ENCODE measurements at places on chromosomes 12 and 14.

- peak; percentile 68 for DNase-seq
These were observed 5.9 kb downstream of the PSEN1 start for GRCh38 chr14:73142216-73142615.

DNA sequence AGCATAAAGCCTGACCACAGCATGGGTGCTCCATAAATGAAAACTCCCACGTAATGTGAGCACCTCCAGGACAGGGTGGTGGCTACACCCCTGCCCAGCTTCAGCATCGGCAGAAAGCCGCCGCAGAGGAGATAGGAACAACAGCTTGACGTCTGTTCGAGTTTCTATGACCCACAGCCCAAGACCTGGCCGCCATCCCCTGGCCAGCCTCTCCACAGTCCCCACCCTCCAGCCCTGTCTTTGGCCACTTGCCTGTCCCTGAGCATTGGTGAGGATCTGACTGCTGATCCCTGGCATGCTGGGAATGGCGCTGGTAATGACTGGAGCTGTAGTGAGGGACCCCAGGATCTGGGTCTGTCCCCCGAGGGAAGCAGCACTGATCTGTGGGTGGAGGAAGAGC is 21.3 kb downstream of the POU6F1 start:
- no peak for DNase-seq

DNA sequence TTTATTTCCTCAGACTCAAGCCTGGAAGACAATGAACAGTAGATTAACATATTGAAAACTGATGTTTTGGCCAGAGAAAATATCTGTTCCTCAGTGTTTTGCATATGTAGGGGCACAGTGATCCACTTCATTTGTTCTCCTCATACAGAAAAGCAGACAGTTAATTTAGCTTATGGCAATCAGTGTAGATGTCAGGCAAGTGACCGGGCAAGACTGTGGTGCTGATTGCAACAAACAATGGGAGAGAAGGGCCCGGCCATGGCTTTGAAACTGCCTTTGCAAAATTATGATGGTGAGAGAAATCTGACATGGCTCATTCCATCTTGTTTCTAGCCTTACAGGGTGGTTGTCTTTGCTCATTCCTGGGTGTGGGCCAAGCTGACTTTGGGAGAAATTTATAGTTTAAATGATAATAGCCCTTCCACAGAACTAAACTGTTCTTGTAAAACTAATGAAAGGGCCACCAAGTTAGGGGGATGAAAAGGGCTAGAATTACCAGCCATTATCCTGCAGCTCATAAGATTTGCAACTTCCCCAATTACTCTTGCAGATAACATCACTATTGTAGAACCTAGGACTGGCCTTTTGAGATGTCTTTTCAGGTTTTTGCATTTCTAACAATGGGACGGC is 220.3 kb downstream of the KTN1 start:
- DNase-seq = no peak

DNA sequence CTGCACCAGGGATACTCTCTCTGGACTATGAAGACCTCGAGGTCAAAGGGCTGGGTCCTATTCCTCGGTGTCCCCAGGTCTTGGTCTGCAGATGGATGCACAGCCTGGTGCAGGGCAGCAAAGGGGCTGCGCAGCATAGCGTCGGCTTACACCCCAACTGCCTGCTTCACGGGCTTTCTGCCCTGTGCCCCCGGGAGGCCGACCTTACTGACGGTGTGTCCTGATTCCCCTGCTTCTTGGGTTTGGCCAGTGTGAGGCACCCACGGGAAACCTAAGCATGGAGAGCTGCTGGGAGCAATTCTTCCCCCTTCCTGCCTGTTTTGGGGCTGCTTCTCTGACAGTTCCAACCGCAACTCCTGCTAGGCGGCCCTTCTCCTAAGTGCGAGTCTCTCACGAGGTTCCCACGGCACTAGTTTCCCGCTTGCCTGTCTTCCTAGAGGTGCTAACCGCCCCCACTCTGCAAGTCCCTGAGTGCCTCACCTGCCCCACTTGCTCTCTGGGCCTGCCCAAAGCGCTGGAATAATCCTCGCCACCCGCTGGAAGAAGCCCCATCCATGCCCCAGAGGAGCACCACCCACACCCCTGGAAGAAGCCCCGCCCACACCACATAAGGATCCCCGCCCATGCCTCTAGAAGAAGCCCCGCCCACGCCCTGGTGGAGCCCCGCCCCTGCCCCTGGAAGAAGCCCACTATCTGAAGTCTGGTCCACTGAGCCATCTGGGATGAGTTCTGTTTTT is 54.0 kb downstream of the PRIMA1 start:
- DNase-seq = peak; percentile 71

GRCh38 chr12:78951803-78952551 is 87.4 kb downstream of the SYT1 start:
- DNase-seq = no peak

DNA sequence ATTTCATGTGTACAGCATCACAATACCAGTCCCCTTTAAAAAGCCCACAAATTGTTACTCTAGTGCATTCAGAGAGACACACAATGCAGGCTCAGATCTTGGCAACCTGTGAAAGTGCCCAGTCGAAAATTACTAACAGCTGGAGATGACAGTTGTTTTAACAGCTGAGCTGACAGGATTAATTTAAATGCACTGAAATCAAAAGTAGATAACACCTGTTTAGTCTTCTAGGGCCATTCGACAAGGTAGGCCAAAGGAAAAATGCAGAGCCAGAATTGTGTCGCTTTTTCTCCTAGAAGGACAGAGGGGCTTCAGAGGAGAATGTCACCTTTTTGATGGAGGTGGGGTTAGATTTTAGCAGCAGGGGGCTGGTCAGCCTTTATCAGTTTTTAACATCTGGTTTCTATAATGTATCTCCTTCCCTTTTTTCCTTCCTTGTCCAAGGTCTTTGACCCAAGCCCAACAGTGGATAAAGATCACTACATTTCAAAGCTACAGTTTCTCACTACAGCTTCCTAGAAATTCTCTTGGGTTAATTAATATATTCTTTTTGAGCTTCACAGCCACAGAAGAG is 139.1 kb downstream of the SOX5 start:
- no peak for DNase-seq

DNA sequence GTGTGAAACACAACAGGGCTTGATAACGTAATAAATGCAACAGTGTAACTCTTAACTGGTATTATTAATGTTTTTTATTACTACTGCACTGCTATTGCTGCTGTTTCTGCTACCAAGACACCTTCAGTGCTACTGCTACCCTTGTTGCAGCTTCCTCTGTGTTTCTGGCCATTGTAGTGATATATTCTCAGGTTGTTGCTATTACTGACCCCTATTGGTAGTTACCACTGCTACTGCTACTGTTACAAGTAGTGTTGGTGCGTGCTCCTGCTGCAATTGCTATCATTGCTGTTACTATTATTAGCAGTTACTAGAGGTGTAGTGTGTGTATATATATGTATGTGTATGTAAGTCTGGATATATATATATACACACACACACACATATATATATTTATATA is 87.2 kb upstream of the PTPRB start:
- no peak for DNase-seq

- no peak for DNase-seq
These were observed 96.6 kb downstream of the WNK1 start for GRCh38 chr12:848882-849527.

- no peak for DNase-seq
These were observed at the start of gene NRIP2 for GRCh38 chr12:2834581-2835491. Gene NRIP2 (minus strand): TSS chr12:2835035. CDS start chr12:2834983, 52 bp downstream.

GRCh38 chr12:56362130-56363059 is at the start of gene APOF:
Gene APOF (minus strand): TSS chr12:56362857. CDS start chr12:56362745, 112 bp downstream.
- no peak for DNase-seq

DNA sequence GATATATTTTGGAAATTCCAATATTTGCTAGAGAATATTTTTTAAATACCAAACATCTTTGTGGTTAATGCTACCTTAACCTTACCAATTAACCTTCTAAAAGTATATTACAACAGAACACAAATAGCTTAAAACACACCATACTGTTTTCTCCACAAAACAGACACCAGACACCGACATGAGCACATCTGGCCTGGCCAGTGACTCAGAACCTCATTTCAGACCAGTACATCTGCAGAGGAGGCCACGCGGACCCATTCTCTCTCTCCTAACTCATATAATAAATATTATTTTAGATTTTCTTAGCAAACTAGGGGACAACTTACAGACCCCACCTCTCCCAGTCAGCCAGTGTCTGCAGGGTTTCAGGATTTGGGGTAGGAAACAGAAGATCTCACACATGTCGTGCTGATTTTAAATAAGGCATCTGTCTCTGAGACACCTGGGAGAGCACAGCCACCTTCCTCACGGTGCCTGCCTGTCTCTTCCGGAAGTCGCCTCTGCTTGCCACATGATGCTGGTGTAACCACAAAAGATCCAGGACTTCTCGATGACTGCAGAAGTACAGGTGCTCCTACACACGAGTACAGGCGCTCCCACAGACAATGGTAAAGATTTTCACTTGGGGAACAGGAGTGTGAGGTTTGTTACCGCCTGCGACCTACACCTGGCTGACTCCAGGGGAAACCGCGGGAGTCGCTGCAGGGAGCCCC is 9.7 kb upstream of the ANKLE2 start:
- DNase-seq = peak; percentile 88

GRCh38 chr12:6254491-6254890 is 54.3 kb downstream of the CD9 start:
- no peak for DNase-seq

DNA sequence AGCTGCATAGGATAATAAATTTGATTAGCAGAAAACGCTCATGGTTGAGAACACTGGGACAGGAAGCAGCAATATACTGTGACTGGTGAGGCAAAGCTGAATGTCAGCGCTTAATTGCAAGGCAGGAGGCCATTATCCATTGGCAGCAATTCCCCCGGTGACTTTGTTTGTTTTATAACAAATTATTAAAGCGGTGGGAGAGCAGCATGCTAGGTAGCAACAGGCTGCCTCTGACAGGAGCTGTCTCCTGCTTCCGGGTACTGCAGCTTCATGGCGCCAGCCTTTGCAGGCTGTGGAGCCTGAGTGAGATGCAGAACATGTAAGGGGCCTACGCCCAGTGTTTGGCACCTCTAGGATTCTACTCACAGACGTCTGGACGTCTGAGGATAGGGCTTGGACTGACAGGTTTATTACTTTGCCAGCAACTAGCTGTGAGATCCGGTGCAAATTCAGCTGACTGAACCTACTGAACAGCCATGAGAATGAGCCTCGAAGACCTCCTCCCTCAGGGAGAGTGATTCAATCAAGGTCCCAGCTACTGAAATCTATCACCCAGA is 82.1 kb upstream of the SSTR1 start:
- no peak for DNase-seq

GRCh38 chr14:34951286-34951685 is 31.5 kb upstream of the SRP54 start:
- DNase-seq = peak; percentile 80

GRCh38 chr14:77889971-77890442 is 90.1 kb downstream of the ADCK1 start:
- DNase-seq = peak; percentile 91

DNA sequence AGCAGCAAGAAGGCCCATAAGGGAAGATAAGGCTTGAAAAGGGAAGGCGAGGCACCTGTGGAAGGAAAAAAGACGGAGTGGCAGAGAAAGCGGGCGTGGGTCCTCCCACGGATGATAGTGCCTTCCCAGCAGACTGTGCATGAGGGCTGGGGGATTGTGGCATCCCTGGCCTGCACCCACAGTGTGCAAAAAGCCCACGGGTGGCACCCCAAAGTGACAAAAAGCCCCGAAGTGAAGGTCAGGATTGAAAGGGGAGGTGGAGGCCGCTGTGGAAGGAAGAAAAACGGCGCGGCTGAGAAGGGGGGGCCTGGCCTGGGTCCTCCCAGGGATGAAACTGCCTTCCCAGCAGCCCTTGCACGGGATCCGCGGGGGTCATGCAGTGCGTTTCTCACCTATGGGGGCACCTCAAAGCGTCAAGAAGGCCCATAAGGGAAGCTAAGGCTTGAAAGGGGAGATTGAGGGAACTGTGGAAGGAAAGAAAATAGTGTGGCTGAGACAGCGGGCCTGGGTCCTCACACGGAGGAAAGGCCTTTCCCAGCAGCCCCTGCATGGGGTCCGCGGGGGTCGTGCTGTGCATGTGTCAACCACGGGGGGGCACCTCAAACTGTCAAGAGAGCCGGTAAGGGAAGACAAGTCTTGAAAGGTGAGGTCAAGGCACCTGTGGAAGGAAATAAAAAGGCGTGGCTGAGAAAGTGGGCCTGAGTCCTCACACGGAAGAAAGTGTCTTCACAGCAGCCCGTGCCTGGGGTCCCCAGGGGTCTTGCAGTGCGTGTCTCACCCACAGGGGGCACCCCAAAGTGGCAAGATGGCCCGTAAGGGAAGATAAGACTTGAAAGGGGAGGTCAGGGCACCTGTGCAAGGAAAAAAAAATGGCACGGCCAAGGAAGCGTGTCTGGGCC is 274.1 kb downstream of the ALG10 start:
- no peak for DNase-seq

DNA sequence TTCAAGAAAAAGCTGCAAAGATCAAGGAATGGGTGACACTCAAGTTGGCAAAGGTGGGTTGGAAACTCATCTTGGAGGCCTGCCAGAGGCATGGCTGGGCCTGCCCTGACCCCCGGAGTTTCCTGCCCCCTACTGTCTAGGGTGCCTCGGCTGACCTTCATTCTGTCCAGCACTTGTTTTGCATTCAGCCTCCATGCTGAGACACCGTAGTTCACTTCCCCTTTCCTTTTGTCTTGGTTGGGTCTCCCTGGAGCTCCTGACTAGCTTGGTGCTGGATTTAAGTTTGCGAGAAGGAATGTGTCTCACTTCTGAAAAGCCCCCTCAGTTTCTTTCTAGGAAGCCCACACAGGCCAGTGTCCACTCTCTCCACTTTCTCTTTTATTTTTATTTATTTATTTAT is 26.5 kb downstream of the PLEKHH1 start:
- DNase-seq = no peak

- no peak for DNase-seq
These were observed 12.0 kb downstream of the CATSPERB start for GRCh38 chr14:91719839-91720238.

DNA sequence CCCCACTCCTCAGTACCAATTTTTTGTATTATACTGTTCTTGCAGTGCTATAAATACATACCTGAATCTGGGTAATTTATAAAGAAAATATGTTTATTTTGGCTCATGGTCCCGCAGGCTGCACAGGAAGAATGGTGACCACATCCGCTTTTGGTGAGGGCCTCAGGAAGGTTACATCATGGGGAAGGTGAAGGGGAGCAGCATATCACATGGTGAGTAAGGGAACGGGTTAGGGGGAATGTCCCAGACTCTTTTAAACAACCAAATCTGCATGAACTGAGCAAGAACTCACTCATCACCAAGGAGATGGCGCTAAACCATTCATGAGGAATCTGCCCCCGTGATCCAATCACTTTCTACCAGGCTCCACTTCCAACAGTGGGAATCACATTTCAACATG is 40.0 kb downstream of the OSBPL8 start:
- DNase-seq = no peak
